Endothelial cell of umbilical vein (primary cell): ENCODE measurements at places on chromosomes 7 and 10. TPM values are rescaled to one million over a fixed set of nuclear protein-coding genes. Genes with fewer than 3 reads are reported as not detected.

- H3K27ac ChIP-seq, result peak overlapping the region; percentile 96
- H3K4me3 ChIP-seq, result no peak overlapping the region
- H3K4me1 ChIP-seq, result peaks cover 82% of the 10 kb centered on the region
- DNase-seq, result no peak
- no peaks in the 10 kb centered on the region for H3K27me3 ChIP-seq
These were observed 11.2 kb downstream of the ITPRIP start for GRCh38 chr10:104326991-104327610.

- H3K27ac ChIP-seq, result no peak overlapping the region
- H3K4me1 ChIP-seq, result peaks cover 7% of the 10 kb centered on the region
- DNase-seq, result no peak
- no peaks in the 10 kb centered on the region for H3K27me3 ChIP-seq
These were observed 26.4 kb upstream of the GSDME start for GRCh38 chr7:24783698-24784097.

- peaks cover 40% of the 10 kb centered on the region for H3K27me3 ChIP-seq
- H3K4me3 ChIP-seq, result no peak overlapping the region
- peaks cover 24% of the 10 kb centered on the region for H3K4me1 ChIP-seq
- H3K27ac ChIP-seq, result no peak overlapping the region
- no peak for DNase-seq
These were observed 2.8 kb downstream of the SHH start for GRCh38 chr7:155809332-155809946.

The RPEL1 gene
- total RNA-seq, result not detected in 2 replicates
